ENCODE measurements at places on chromosomes 3 and 15.
A peak's percentile ranks its signal among the peaks of the same experiment; 100 is the strongest.

DNA sequence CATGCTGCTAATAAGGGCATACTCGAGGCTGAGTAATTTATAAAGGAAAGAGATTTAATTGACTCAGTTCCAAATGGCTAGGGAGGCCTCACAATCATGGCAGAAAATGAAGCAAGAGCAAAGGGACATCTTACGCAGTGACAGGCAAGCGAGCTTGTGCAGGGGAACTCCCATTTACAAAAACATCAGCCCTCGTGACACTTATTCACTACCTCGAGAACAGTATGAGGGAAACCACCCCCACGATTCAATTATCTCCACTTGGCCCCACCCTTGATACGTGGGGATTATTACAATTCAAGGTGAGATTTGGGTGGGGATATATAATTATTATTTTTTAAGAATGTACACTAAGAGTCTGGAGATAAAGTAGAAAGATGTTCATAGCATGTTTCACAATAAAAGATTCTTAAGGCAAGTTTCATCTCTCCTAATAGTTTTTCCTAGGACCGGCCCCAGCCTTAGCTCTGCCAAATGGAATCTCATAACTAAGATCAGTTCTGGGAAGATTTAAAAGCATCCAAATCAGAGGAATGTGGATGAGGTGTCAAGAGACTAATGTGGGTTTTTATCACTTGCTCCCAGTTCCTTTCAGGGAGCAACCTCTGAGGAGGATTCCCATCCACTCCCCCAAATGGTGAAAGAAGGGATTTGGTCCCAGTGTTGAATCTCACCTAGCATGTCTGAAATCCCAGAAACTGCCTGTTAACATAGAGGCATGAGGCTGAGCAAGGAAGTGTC lies 221.0 kb downstream of the ZMAT3 start:
- DNase-seq: no peak

- no peak for DNase-seq
Observed at GRCh38 chr3:179510496-179510895, 52.2 kb upstream of the ACTL6A start.

GRCh38 chr3:108018552-108018951 lies 72.3 kb downstream of the CD47 start:
- DNase-seq: no peak

DNA sequence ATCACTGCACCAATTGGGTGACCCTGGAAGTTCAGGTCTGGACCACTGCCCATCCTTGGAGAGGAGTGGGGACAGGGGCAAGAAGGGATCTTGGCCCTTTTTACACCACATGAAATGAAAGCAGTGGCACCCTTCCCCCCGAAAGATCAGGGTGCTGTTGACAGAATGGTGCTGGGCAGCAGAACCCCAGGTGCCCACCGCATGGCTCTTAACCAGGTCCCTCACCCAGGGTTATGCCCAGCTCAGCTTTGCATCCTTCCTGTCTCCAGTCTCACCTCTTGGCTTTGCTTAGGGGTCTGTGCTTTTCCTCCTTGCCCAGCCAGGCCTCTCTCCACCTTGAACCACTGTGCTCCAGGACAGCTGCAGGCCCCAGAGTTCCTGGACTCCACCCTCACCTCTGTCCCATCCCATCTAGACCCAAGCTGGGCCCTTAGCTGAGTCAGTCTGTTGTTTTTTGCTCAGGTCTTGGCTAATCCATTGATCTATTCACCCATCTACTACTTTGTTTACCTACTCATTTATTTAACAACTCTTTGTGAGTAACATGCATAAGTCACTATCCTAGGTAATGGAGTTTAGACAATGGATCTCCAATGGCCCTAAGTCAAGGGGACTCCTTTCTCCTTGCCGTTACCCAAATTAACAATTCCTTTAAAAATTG lies 77.1 kb upstream of the PRR23E start:
- DNase-seq: no peak

DNA sequence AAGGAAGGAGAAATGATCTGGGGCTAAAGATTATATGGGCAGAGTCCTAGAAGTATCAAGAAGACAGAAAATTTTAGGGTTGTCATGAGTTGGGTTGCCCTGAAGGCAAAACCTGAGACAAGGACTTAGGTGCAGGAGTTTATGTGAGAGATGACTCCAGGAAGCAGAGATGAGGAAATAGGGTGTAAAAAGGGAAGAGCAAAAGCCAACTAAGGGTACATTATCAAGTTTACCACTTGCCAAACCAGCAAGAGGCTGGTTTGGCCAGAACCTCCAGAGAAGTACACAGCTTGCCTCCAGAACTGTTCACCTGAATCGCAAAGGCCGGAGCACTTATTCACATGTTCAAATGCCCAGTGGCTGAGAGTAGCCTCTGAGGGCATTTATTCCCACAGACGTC lies 116.7 kb downstream of the FHIT start:
- no peak for DNase-seq

GRCh38 chr15:42549032-42549491 lies 424 bp downstream of the HAUS2 start:
- DNase-seq: peak; percentile 46

DNA sequence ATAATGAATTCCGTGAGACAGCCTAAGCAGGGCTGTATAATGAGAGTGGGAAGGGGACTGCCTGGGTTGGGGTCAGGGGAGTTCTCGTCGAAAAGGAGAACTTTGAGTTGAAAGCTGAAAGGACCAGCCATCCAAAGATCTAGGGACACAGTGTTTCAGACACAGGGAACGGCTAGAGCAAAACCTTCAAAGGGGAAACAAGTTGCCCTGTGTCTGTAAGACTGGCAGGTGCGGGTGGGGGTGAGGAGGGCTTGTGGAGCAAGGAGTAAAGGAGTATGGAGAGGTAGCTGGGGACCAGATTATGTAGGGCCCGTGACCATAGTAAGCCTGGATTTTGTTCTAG lies 1.3 kb upstream of the SRP14 start:
- DNase-seq: no peak

DNA sequence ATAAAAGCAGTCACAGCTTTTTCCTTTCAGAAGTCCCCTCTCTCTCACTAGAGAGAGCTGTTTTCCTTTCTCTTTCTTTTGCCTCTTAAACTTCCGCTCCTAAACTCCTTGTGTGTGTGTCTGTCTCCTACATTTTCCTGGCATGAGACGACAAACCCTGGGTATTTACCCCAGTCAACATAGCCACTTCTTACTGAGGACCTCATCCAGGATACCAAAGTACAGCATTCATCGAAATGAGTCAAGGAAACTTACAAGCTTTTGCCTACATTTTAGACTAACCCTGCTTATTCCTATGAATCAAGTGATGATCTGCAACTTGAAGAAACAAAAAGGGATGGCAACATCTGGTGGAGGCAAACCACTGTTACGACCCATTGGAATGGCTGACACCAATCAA lies 16.7 kb downstream of the PATL2 start:
- no peak for DNase-seq

DNA sequence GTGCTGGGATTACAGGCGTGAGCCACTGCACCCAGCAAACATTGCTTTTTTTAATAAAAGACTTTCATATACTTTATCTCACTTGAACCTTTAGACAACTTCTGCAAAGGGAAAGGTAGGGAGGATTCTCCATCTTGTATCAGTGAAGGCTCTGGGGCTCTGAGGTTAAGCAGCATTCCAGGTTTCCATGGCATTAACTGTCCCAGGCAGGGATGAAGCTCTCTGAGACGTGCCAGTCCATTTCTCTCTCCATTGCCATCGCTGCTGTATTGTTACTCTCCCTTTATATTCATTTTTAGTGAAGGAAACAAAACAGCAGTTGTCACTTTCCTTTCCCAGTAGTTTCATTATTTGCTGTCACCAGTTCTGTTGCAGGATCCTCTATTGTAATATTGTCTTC lies 342.4 kb downstream of the LPP start:
- DNase-seq: no peak

GRCh38 chr3:64878362-64878761 lies 190.6 kb upstream of the ADAMTS9 start:
- DNase-seq: no peak

GRCh38 chr3:33007776-33008175 lies 56.3 kb downstream of the CCR4 start:
- DNase-seq: no peak

DNA sequence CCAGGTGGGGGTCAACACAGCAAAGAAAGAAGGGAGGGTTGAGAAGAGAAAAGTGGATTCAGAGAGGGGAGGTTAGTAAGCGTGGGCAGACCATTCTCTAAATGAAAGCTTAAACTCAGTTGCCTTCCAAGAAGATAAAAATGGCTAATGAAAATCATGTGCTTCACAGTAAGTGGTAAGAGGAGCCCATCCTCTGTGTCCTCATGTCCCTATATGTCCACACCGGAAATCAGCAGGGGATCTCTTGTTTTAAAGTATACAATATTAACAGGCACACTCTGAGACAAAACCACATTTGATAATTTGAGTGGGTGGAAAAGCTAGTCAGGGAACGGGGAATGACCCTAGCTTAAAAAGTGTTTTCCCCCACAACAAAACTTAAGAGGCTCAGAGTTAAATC lies 4.4 kb upstream of the FOXP1 start:
- no peak for DNase-seq

DNA sequence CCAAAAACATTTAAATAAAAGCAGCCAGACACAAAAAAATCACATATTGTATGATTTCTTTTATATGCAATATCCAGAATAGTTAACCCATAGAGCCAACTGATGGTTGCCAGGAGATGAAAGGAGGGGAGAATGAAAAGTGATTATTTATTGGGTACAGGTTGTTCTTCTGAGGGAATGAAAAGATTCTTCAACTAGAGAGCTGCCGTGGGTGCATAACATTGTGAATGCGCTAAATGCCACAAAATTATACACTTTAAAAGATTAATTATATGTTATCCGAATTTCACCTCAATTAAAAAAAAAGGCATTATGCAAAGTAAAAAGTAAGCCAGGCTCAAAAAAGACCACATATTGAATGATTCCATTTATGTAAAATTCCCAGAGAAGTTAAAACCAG lies 36.1 kb downstream of the PRKAR2A start:
- no peak for DNase-seq

DNA sequence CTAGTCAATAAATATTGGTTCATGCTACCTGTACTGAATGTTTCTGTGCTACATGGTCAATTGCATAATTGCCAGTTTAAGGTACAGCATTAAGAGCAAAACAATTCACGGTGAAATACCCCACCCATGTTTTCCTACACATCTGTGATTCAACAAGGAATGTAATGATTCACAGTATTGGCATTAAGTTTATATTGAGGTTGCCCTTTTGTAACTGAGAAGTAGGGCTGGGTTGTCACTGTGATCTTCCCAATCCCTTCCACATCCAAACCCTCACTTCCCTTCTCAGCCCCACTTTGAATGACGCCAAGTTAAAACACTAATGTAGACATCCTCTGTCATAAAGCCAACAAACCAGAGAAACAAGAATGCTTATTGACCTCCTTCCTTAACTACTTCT lies 112.0 kb upstream of the TJP1 start:
- no peak for DNase-seq

DNA sequence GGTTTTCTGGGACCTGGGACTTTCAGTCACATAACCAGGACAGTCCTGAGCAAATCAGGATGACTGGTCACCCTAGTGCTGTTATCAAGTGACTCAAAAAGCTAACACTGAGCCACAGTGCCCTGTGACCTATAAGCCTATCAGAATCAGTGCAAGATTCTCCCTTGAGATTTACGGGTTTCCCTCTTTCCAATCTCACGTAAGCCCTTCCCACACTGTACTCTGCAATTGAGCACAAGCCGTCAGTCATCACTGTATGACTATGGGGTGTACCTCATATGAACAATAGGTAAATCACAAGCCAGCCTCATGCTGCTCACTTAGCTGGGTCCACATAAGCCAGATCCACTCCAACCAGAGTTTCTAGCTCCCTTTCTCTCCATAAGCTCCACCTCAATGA lies 21.0 kb upstream of the CLDN18 start:
- DNase-seq: no peak

DNA sequence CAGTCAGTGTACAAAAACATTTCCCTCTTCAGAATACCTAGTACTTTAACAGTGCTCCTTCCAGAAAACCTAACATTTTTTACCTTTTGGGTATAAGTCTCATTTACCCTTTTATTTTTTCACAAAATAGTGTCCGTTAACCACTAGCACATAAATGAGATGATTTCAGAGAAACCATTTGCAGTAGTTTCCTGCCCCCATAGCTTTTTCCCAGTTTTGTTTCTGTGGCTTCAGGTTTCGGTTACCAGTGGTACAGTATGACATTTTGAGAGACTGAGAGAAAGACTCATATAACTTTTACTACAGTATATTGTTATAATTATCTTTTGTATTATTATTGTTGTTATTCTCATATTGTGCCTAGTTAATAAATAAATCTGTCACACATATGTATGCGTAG lies 6.2 kb upstream of the RBMS3 start:
- DNase-seq: no peak

- DNase-seq: no peak
Observed at GRCh38 chr15:58856086-58856485, 77.4 kb downstream of the SLTM start.

GRCh38 chr15:33098094-33099058 lies 96.1 kb downstream of the FMN1 start:
- no peak for DNase-seq

Data from MM.1S (cell line).